ENCODE measurements at places on chromosomes 3 and 15.
A peak's percentile ranks its signal among the peaks of the same experiment; 100 is the strongest.

DNA sequence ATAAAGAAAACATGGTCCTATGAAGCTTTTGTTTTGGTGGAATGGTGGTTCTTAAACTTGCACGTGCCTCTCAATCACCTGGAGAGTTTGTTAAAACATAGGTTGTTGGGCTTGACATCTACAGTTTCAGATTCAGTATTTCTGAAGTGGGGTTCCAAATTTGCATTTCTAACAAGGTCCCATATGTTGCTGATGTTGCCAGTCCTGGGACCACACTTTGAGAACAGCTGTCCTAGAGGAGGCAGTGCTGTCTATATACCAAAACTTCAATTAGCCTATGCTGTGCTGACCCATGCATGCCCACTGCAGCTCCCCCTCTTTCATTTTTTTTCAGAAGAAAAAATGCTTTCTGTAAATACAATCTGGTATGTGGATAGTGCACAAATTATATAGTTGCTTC, 31.3 kb downstream of the ALCAM start:
- DNase-seq = no peak

GRCh38 chr3:194423317-194423716, 24.3 kb upstream of the GP5 start:
- DNase-seq = no peak

GRCh38 chr3:78878011-78878410, 889.8 kb downstream of the ROBO1 start:
- no peak for DNase-seq

- no peak for DNase-seq
Measured at GRCh38 chr3:188232656-188233055, 78.7 kb downstream of the LPP start.

DNA sequence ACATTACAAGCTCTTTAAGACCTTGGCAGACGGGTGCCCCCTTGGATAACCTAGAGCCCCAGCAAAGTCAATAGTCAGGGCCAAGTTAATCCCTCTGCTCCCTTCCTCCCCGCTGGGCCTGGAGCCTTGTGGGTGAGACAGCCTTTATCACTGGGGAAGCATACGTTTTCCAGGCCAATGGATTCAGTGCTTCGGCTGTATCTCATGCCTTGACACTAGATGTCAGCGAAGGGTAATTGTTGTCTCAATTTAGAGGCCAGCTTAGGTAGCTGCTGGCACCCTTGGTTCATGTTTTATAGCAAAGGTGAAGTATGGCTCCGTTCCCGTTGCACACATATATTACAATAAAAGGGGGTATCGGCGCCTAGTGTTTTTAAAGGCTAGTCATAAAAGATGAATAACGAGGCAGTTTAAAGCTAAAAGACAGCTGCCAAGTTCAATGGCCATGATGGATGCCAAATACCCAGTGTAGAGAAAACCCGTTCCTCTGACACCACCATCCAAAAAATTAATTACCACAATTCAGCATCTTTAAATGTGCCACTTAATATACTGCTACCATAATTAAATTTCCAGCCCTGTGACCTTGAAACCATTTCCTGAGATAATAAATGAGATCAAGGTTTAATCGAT, 52.3 kb upstream of the BNIP2 start:
- no peak for DNase-seq

- DNase-seq = no peak
Measured at GRCh38 chr3:31054032-31054431, 159.6 kb upstream of the GADL1 start.

GRCh38 chr3:129014148-129014547, 13.0 kb downstream of the EFCC1 start:
- DNase-seq = no peak

GRCh38 chr3:10852066-10852808, 36.2 kb downstream of the SLC6A11 start:
- DNase-seq = no peak

DNA sequence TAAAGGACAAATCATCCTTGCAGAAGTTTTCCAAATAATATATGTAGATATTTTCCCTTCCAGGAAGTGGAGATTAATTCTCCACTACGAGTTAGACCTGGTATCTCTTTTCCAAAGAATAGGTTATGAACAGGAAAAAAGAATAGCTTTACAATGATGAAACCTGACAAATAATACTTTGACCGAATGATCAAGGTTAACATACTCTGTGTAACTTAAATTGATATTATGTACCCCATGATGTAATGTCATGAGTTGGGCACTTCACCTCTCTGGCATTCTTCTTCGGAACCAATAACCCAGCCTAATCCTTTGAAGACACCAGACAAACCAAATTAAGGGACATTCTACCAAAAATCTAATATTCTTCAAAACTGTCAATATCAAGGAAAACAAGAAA, 48.7 kb upstream of the CNTN3 start:
- no peak for DNase-seq

DNA sequence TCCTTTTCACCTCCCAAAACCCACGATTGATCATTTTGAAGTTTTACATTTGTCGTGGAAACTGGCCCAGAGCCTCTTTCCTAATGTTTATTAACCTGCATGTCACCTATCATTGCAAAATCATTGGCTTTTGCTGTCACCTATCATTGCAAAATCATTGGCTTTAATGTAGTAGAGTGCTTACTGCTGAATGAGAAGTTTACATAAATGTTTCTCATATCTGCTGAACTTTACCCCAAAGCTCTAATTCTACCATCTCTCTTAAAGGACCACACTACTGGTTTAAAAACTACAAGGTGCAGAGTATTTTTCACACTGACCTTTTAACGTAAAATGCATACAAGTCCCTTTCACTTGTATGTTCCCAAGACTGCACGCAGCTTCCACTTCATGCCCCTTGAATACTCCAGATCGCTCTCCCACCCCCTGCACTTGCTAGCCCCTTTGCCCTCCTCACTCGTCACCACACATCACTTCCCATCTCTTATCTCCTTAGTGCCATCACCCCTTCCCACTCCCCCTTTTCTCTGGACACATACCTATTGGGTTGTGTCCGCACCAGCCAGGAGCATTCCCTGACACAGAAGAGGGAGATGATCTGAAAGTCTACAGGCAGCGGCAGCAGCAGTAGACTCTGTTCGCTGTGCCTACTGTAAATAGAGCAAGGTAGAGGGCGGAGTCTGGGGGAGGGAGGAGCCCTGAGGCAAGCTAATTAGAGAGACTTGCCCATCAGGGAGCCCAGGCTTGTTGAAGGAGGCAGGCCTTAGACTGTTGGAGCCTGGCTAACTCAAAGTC, 30.2 kb upstream of the ATOSA start:
- no peak for DNase-seq

DNA sequence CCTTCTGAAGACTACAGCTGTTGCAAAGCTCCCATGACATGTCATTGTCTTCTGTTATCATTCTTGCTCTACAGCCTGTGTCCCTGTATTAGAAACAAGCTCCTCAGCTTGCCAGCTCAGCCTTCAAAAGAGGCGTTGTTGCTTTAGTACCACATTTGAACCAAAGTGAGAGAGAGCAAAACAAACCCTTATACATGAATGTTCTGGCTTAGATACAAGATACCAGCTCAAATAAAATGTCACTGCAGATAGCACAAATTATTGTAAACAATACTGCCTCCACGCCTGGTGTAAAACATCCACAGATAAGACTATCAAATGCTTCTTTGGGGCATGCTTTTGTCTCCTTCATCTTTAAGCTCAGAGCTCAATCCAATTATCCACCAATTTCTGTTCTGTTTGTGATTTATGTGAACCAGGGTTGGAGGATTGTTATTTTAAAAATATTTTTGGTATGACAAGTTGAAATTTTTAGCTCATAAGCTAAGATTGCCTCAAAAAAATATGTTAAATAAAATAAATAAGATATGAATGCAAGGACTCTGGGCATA, 403.6 kb upstream of the CDIN1 start:
- no peak for DNase-seq

GRCh38 chr15:61051569-61052031, 177.5 kb downstream of the RORA start:
- DNase-seq = no peak

DNA sequence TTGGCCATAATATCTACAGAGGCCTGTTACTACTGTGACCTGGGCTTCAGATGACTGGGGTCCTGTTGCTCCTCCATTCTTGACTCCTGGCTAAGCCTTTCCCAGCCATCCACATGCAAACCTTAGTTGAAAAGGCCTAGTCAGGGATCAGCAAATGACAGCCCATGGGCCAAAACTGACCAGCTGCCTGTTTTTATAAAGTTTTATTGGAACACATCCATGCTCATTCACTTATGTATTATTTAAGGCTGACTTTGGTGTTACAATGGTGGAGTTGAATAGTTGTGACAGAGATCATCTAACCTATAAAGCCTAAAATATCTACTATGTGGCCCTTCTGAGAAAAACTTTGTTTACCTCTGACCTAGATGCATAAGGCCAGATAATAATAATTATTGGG, 16.8 kb upstream of the SLC4A7 start:
- no peak for DNase-seq

DNA sequence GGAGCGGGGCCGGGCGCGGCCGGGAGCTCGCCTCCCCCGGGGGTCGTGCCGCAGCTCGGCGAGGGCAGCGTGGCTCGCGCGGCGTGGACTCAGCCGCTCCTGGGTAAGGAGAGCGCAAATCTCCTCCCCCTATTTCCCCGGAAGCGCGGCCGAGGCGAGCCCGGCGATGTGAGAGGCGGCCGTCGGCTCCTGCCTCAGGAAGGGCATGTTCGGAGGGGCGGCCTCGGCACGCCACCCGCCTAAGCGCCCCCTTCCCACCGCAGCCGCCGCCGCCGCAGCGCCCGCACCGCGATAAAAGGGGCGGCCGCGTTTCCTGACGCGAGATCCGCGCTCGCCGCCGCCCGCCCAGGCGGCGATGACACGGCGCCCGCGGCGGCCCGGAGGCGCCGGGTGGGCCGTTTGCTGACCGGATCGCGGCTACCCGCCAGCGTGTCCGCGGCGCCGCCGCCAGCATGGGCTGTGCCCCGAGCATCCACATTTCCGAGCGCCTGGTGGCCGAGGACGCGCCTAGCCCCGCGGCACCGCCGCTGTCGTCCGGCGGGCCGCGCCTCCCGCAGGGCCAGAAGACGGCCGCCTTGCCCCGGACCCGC, at the start of gene PDE8A:
Gene PDE8A (plus strand): TSS at position 146 of the 590 bp plus-strand sequence. CDS start 307 bp downstream, at position 453.
- DNase-seq = peak; percentile 67

DNA sequence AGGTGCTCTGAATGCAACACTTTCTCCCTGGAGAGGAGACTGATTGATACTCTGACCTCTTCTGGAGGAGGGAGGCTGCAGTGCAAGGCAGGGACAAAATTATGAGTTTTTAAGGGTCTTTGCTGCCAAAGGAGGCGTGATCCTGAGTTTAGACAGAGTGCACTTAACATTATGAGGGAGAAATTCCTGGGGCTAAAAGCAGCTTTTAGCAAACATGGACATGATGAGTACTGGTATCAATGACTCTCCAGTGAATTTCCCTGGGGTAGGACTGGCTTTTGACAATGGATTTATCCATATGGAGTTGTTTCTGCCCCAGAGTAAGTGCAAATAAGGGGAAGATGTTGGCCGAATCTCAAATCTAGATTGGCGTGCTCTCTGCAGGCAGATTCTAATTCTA, 133.1 kb downstream of the THSD4 start:
- DNase-seq = no peak

GRCh38 chr3:194775266-194775665, 89.6 kb downstream of the FAM43A start:
- no peak for DNase-seq

DNA sequence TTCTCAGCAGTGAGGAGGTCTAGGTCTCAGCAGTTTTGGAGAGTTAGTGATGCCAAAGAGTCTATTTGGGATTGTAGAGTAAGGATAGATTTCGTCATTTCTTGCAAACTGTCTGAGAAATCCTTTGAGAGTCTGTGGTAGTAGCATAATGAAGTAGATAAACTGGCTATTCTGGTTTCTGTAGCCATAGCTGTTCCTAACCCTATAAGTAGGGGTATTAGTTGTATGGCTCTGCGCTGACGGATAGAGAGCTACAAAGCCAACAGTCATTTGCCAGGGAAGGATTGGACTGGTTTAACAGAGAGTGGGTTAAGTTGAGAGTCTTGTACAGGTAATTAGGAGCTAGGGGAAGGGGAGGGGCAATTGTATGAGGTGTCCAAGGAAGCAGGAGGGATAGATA, 50.6 kb downstream of the KLHDC8B start:
- DNase-seq = no peak

DNA sequence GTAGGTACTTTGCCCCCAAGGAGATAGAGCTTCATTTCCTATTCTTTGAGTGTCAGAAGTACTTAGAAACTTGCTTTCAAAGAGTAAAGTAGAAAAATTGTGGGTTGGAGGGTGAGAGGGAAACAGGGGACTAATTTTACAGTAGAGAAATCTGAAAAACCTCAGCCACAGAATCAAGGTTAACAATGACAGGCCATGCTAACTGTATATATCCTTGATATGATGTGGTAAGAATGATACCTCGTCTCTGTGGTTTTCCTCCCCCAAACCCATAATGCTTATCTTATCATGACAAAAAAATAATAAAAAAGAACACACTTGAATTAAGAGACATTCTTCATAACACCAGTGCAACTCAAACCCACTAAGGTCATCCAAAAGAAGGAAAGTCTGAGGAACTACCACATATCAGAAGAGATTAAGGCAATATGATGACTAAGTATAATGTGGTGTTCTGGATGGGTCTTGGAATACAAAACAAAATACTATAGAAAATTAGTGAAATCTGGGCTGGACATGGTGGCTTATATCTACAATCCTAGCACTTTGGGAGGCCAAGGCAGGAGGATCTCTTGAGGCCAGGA, 360.4 kb downstream of the ULK4 start:
- no peak for DNase-seq

DNA sequence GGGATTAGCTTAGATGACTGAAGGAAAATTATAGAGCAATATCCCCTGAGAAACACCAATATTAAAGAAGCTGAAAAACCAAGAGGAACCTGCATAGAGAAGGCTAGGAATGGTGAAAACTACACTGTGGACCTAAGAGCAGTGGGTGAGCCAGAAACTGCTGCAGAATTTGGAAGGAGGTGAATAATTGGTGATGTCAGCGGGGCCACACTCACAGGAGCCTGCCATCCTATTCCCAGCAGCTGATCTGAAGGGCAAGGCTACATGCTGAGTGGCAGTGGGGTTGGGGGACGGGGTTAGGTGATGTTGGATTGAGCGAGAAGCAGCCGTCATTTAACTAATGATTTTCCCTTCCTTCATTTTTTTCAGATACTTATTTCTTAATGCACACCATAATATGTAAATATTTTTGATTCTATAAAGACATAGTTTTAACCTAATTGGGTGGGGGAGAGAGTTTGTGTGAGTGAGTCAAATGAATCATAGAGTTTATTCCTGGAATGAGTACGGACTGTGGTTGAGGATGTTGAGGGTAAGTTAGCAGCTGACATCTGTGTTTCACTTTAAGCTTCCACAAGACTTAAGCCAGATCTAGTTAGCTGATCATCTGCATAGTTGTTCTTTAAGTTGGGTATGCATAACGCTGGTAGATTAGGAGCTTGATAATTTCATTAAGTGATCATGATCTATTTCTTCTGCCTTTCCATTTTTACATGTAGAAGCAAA, 222.8 kb downstream of the PTPRG start:
- DNase-seq = no peak

DNA sequence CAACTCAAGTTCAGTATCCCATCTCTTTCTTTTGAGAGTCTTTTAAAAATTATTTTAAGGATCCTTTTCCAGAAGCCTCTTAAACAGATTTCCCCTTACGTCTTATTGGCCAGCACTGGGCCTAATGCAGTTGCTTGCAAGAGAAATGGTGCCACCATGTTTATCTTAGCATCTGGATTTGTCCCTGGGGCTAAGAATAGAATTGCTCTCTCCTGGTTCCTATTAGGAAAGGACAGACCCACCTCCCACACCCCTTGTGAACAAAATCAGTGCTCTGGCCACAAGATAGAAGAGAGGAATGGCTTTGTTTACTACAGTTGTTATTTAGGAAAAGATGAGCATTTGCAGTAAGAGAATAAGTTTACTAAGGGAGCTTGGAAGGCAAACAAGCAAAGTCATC, 128.2 kb upstream of the CGNL1 start:
- DNase-seq = no peak

- no peak for DNase-seq
Measured at GRCh38 chr3:119676020-119676419, 1.2 kb downstream of the COX17 start.

Data from CD4-positive, alpha-beta memory T cell (primary cell).